NCI-H446 (cell line): ENCODE measurements at places on chromosomes 1 and 21.

GRCh38 chr1:13913396-13913795 lies 213.4 kb downstream of the PRDM2 start:
- no peak for DNase-seq

- DNase-seq, result no peak
Observed at GRCh38 chr1:189623336-189623735, 854.3 kb downstream of the BRINP3 start.

DNA sequence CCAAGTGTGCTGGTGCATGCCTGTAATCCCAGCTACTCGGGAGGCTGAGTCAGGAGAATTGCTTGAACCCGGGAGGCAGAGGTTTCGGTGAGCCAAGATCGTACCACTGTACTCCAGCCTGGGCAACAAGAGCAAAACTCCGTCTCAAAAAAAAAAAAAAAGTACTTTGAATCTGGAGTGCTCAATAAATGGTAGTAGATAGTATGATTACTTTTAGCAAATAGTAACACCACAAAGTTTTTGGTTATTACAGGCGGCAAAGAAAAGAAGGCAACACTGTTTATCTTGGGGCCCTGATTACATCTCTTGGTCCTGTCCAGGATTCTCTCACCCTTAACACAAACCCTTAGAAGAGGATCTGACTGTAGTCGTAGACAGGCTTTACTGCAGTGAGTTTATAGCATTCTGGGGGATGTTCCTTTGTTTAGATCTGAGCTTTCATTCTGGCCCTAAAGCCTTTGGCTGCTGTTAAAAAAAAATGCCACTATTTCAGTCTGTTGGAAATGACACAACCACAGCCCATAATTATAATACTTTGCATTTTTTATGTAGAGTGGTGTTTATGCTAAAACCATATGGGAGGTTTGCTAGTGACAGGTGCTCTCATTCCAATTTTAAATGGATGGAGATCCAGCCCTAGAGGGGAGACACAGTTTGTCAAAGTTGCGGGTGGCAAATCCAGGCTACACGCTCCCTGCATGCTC lies 79.7 kb upstream of the SLC2A1 start:
- no peak for DNase-seq

GRCh38 chr1:180924939-180925338 lies 12.2 kb downstream of the KIAA1614 start:
- no peak for DNase-seq

DNA sequence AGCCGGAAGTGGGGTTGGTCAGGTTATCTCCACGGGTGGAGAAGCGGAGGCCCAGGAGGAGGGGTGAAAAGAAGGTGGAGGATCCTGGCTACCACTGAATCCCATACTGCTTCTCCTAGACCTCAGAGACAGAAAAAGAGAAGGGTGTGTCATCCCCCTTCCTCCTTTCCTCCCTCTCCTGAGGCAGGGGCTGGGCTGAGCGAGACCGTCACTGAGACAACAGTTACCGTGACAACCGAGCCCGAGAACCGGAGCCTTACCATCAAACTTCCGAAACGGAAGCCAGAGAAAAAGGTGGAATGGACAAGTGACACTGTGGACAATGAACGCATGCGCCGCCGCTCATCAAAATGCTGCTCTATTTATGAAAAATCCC lies 42.1 kb upstream of the NBPF3 start:
- no peak for DNase-seq

DNA sequence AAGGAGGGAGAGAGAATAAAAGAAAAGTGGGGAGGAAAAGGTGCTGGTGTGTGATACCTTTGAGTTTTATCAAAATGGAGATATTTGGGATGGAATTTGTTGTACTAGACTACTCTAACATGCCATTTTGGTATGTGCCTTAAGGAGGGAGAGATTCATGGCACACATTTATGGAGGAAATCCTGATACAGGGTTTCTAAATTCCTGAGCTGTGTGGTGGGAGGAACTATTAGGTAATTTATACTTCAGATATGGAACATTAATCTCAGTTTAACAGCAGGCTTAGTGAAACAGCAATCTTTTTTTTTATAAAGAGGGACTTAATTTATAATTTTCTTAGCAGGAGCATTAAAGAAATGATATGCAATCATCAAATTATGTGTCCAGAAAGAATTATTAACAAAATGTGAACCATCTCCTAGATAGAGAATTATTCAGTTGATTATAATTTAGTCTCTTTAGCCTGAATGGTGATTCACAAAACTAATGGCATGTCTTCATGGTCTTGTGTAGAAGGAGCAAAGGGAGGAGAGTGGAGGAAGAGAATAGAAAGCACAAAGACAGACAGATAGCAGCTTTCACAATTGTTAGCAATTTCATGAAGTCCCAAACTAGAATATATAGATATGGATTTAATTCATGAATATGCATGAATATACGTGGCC lies 301.6 kb downstream of the HLX start:
- DNase-seq, result no peak

- no peak for DNase-seq
Observed at GRCh38 chr1:228060458-228061190, 21.9 kb upstream of the ARF1 start.

GRCh38 chr1:167633258-167633944 lies 3.4 kb downstream of the RCSD1 start:
- no peak for DNase-seq

DNA sequence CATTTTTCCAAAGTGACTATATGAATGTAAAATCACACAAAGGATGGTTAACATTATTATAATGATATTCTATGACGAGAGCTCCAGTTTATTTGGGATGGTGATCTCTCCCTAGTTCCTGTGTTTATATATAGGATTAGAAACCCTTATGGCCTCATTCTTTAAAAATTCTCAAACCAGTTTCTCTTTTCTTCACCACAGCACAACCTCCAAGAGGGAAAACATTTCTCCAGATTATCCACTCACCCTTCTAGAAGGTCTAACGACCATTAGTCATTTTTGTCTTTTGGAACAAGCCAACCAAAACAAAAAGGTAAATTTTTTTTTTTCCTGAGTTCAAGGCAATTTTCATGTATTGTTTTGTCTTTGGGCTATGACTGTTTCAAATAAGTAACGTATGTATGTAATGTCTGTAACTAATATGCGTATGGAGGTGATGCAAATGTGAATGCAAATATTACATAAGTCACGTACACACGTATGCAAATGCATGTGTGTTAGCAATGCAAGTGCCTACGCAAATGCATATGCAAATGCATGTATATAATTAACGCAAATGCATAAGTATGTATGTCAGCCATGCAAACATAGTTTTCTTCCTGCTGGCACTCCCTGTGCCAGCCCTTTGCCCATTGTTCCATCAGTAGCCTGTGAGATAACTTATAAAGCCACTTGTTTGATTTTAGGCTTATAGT lies 72.5 kb upstream of the MORC3 start:
- DNase-seq, result no peak

GRCh38 chr21:36551321-36551720 lies 71.4 kb upstream of the CLDN14 start:
- no peak for DNase-seq

DNA sequence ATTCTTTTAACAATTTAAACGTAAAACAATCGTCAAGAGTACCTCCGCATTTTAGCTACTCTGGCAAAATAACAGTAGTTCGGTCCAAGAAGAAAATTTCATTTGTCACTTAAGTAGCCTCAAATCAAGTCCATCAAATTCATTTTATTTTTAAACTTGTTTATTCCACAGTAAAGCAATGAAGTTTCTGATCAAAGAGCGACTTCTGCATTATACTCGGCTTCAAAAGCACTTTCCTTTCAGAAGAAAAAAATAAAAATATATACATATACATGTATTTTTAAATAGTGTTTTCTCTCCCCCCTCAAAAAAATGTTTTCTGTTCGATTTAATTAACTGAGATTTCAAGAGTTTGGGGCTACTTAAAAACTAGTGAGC lies 115.0 kb downstream of the RERE start:
- DNase-seq, result no peak

DNA sequence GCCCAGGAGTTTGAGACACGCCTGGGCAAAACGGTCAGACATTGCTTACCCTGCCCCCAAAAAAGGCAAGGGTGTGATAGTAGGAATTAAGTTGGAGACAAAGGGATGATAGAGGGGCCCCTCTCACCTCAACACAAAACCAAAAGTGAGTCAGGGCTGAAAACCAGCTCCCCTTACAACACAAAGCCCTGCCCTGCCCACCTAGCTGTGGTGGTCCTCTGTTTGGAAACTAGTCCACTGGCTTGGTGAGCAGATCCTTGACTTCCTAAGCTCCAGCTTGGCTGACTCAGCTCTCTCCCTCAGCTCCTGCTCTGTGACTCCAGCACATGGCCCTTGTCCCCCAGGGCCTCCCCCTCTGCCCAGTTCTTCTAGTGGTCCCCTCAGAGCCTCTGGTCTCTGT lies 603.8 kb downstream of the PTPRC start:
- DNase-seq, result no peak

DNA sequence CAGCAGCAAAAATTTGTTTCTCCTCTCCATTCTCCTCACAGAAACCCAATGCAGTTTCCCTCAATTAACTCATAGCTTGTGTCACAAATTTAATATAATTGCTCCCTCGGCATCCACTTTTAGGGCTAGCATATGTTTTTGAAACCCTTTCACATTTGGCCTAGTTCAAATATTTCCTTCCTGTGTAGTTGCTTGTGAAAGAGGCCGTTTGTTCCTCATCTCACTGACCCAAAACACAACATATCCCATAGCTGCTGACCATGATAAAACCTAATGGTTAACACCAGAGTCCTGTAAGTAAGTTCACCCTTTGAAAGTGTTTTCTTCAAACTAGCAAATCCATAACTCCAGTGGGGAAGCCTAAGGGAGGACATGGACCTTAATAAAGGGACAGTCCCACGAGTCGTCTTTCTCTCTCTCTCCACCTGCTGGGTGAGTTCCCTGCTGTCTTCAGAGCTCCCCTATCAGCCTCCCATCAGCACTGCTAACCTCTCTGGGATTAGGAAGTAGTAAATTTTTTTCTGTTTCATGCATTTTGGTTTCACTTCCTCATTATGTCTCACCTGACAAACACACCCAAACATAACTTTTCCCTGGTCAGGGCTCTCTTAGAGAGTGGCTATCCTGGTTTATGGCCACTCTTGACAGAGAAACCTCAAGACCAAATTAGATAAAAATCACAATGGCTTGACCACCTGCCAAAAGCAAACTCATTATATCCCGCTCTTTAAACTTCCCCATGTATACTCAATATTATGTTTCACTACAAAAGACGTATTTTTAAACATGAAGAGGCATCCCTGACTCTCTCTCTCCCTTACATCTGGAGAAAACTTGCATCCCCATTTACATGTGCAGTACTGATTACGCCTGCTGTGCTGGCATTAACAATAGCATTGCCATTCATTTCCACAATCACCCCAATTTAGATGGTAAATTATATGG lies 177.7 kb upstream of the HP1BP3 start:
- no peak for DNase-seq

- DNase-seq, result no peak
Observed at GRCh38 chr1:45412899-45413298, 72.7 kb upstream of the MUTYH start.

GRCh38 chr1:18761948-18762840 lies 97.3 kb downstream of the TAS1R2 start:
- DNase-seq, result peak; percentile 24

DNA sequence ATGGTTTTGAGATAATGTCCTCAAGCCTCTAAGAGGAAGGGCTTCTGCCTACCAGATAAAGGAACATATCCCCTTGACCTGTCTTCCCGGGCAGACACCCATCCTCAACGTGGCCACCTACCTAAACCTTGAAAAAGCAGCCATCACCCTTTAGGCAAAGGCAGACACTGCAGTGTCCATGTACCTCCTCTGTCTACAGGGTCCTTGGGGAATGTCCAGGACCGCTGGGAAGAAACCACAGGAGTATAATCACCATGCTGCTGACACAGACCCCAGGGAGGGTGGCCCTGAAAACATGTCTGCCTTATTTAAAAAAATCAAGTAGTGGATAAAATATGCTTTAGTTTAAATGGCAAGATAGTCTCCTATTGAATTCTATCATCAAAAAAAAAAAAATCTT lies 16.6 kb downstream of the BCAR3 start:
- no peak for DNase-seq

- no peak for DNase-seq
Observed at GRCh38 chr1:8211251-8211882, 106.5 kb upstream of the SLC45A1 start.

DNA sequence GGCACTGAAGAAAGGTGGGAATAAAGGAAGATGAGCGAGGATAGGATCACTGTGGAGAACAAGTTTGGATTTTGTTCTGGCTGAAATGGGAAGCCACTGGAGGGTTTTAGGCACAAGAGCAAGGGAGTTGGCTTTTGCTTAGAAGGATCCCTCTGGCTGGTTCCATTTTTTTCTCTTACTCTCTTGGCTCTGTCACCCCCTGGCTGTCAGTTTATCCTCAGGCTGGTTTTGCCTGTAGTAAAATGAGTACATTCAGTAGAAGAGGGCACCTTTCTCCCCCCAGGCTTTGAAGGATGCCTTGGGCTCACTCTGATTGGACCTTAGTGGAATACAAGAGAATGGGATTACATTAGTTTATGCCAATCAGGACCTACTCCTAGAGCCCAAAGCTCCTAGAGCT lies 17.1 kb downstream of the CACHD1 start:
- peak; percentile 7 for DNase-seq

- DNase-seq, result no peak
Observed at GRCh38 chr1:192810253-192810880, 1.5 kb downstream of the RGS2 start.

DNA sequence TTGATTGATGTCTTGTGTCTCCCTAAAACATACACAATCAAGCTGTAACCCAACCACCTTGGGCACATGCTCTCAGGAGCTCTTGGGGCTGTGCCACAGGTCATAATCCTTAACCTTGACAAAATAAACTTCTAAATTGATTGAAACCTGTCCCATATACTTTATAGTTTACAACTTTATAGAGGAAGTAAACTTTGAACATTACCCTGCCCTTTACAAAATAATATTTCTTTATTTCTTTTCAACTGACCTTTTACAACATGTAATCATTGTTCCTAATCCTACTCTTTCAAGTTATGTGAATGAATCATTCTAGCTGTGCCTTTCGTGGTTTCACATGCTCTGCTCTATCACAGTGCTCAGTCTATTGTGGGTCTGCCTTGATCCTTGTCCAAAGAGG lies 118.3 kb upstream of the ATP1A1 start:
- no peak for DNase-seq

GRCh38 chr1:6872573-6873261 lies 87.5 kb downstream of the CAMTA1 start:
- no peak for DNase-seq

DNA sequence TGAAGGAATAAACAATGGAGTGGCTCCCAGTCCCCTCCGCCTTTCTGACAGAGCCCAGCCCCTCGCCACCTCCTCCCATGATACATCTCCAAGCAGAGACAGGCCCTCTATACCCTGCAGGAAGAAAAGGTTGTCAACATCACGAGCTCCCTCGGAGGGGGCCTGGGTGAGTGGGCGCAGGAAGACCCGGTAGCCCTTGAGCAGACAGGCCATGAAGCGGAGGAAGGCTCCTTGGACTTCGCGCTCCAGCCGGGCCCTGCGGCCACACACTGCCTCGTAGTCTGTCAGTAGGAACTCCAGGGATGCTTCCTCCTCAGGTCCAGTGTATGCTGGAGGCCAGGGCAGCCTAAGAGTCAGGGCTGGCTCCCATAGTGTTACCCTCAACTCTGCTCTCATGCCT lies 7.0 kb downstream of the DENND4B start:
- DNase-seq, result no peak
